ENCODE measurements at places on chromosomes 2 and 18.

DNA sequence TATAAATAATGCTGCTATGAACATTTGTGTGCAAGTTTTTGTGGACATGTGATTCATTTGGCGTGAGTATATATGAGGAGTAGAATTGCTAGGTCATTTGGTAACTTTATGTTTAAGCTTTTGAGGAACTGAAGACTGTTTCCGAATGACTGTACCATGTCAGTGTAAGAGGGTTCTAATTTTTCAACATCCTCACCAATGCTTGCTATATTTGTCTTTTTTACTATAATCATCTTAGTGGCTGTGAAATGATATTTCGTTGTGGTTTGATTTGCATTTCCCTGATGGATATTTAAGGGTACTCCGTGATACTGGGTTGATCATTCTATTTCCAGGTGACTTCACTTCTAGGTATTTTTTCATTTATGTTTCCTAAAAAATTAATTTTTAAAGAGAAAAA is 241.1 kb downstream of the BCL2 start:
- DNase-seq = no peak

DNA sequence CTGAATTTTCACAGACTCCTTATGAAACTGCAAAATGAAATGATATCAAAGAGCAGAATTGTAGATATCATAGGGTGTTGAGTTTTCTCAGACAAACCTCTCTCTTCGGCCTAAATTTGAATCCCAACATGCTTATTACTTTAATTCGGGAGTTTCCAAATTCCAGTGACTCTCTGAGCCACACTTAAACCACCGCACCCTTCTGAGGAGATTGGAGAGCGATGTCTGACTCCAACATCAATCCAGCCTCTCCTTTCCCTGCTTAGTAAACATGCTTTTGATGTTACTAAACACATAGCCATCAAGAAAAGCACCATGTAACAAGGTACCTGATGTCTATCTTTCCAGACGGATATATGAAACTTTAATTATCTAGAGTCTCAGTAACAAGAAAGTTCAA is 103.1 kb upstream of the ARHGAP28 start:
- DNase-seq = no peak

DNA sequence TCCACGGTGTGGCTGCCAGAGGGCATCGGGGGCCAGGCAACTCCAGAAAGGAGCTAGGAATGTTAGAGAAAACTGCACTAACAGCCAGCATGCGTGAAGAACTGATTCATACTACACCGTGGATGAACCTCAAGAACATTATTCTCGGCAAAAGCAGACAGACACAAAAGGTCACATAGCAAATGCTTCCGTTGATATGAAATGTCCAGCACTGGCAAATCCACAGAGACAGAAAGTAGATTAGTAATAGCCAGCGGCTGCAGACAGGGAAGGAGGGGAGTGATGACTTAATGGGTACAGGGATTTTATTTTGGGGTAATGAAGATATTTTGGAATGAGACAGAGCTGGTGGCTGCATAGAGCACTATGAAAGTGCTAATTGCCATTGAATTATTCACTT is 37.4 kb downstream of the SCTR start:
- DNase-seq = no peak

GRCh38 chr18:37668971-37669747 is 103.6 kb upstream of the CELF4 start:
- DNase-seq = no peak

DNA sequence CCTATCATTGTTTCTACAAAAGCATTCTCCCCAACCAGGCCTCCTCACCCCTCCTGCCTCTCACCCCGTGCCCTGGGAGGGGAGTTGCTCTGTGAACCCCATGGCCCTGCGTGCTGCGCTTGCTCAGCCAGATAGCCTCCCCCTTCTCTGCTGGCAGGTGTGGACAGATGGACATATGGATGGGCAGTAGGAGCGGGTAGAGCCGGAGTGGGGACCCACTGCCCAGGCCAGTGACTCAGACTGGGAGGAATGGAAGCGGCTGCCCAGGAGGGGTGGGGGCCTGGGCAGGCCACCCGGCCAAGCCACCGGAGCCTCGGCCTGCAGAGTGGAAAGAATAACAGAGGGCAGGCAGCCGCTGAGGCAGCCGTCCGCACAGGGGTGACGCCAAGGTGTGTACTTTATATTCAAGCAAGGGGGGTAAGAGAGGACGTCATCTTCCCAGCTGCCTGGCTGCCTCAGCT is 8.7 kb downstream of the CYP26B1 start:
- DNase-seq = no peak

DNA sequence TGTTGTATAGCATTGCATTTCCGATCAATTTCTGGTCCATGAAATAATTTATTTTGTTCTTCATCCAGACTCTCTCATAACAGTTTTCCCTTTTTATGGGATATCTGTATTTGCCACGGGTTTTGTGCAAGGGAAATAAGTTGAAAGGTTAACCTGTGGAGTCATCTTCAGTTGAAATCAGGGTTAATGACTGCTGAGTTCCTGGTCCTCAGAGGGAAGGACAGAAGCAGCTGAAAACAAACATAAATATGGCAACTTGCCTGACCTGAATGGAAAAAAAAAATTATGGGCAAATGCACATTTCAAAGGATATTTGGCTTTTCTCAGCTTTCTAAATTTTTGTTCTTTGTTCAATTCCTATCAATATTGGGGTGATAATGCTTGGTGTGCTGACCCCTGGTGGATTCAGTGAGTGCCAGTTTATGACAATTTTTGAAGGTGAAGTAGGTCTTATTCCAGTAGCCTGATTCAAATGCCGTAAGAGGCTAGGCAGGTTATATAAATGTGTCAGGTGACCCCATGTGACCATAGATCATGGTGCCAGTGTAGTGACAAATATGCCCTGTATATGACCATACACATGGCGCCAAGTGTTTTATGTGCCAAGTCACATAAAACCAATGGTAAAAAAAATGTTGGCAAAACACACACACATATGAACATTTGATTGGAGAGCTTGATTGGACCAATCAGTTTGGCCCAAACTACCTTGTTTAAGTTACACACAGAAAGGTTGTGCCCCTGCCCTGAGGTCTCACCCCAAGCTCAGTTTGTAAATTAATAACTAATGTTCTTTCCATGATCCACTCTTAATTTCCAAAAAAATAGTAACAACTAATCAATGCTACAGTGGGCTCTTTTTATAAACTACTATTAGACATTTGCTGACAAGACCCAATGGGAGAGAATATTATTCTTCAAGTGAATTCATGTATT is 47.6 kb upstream of the FAM124B start:
- no peak for DNase-seq

- no peak for DNase-seq
These were observed 194.5 kb downstream of the LOXHD1 start for GRCh38 chr18:46462523-46462922.

DNA sequence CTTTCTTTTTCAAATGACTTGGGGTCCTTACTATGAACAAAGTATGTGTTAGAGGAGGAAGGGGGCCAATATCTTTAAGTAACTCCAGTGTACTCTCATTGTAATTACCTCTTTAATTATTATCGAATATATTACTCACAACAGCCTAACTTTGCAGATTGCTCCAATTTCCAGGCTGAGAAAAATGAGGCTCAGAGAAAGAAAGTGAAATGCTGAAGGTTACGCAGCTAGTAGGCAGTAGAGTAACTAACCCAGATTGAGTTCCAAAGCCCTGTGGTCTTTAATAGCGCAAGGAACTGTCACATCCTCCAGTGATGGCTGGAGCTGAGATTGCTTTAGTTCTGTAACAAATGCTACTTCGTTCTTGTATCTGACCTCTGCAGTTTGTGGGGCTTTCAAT is 2.2 kb upstream of the GYPC start:
- DNase-seq = no peak

GRCh38 chr2:8193686-8194615 is 487.9 kb upstream of the ID2 start:
- DNase-seq = no peak

- DNase-seq = no peak
These were observed 29.2 kb downstream of the MYO7B start for GRCh38 chr2:127564429-127565260.

DNA sequence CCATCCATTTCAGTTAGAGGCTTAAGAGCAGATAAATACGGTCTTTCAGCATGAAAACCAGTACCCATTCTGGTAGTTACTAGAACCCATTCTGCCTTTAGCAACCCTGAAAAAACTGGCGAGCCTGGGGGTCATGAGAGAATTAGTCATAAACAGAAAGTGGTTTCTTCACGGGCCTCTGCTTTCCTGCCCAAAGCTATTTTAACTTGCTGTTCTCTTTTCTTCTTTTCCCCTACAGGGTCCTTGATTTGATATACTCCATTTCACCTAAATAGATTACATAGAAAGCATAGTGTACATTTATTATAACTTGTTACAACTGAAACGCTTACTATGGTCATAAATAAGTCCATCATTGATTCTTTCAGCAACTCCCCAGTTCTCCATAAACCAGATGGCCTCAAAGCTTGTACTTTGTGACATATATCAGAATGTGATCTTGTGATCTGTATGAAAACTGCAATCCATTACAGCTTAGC is 48.3 kb downstream of the WDFY1 start:
- no peak for DNase-seq

DNA sequence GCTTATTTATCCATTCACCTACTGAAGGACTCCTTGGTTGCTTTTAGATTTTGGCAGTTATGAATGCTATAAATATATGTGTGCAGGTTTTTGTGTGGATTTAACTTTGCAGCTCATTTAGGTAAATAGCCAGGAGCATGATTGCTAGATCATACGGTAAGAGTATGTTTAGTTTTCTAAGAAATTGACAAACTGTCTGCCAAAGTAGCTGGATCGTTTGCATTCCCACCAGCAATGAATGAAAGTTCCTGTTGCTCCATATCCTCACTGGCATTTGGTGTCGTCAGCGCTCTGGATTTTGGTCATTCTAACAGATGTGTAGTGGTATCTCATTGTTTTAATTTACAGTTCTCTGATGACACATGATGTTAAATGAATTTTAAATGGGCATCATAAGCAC is 8.7 kb upstream of the DIPK1C start:
- no peak for DNase-seq

GRCh38 chr2:6352247-6352646 is 513.5 kb downstream of the CMPK2 start:
- no peak for DNase-seq

DNA sequence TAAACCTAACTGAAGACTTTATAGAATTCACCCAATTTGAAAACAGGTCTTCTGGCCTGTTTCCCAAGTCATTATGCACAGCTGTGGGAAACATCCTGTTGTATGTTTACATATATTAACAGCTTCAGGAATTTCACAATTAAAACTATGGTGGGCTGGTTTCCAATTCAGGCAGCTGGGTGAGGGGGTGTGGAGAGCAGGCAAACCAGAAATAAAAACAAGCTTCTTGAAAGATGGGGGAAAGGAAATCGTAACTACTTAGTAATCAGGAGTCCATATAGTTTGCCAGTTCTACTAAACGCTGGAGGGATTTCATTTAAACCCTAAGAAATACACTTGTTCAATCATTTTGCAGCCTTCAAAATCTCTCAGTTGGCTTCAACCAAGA is 22.8 kb downstream of the ATP8B1 start:
- DNase-seq = no peak

- DNase-seq = no peak
These were observed 134.7 kb downstream of the TMEM163 start for GRCh38 chr2:134583997-134584520.

- DNase-seq = no peak
These were observed 35.9 kb downstream of the KCNIP3 start for GRCh38 chr2:95333056-95333455.

GRCh38 chr2:108330979-108331378 is 42.3 kb downstream of the SULT1C2 start:
- DNase-seq = no peak

DNA sequence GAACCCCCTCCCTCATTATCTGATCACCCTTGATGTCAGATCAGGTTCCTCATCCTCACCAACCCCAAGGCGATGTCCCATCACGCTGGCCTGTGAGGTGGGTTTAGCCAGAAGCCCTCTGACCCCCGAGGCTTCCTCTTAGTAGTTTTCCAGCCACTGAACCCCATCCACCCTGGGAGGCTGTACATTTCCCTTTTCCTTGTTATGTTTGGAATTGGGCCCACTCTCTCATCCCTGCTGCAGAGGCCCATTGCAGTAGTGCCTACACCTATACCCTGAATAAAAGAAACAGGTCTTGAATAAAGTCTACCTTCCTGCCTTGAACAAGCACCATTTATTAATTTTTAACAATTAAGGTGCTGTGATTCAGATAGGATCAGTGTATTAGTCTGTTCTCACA is 80.1 kb downstream of the NCAPH start:
- no peak for DNase-seq

Data from activated T-cell treated with anti-CD3 and anti-CD28 coated beads, Interleukin-2, amount 50 U/mL, for 48 hours (primary cell).